ENCODE measurements at places on chromosomes 2 and 18.

DNA sequence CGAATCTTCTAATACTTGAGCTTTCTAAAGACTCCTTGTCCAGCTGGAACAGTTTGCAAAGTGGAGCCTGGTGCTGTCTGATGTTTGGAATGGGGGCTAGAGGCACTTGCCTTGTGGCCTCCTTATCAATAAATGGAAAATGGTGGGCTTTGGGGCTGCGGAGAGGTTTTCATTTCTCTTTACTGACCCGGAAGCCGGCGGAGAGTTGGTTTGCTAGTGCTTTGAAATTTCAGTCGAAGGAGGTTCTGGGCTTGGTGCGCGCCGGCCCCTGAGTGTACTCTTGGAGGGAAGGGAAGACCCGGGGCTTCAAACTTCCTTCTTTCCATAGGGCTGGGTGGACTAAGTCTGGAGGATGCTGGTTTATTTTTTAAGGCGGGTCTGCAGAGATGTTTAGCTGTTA lies 714 bp downstream of the RPIA start:
- DNase-seq = no peak

DNA sequence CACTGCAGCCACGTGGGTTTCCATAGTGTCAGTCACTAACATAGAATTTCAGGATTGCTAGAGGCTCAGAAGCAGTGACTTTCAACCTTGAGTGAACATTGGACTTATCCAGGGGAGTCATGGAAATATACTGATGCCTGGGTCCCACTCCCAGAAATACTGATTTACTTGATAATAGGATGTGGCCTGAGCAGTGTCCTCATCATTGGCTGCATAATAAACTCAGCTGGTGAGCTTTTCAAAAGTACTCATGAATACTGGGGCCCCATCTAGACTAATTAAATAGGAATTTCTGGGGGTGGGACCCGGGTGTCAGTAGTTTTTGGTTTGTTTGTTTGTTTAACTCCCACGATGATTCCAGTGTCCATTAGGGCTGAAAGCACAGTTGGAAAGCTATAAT lies 141.4 kb downstream of the COL4A4 start:
- no peak for DNase-seq

GRCh38 chr2:58866040-58866439 lies 624.9 kb upstream of the FANCL start:
- DNase-seq = no peak

GRCh38 chr18:45399643-45400042 lies 215.6 kb upstream of the SLC14A2 start:
- DNase-seq = no peak

DNA sequence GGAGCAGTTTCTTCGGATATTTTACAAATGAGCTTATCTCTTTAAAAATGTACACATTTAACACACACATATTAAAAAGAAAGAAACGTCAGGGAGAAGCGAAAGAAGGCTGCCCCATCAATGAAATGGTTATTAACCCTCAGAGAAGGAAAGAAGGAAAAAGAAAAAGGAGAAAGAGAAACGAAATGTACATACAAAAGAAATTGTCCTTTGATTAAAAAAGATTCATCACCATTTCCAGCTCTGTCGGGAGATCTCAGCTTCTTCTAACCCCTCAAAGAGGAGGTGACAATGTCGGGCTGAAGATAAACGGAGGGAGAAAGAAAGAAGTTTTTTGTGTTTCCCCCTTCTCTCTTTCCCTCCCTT lies 1.5 kb downstream of the IKZF2 start:
- DNase-seq = no peak

DNA sequence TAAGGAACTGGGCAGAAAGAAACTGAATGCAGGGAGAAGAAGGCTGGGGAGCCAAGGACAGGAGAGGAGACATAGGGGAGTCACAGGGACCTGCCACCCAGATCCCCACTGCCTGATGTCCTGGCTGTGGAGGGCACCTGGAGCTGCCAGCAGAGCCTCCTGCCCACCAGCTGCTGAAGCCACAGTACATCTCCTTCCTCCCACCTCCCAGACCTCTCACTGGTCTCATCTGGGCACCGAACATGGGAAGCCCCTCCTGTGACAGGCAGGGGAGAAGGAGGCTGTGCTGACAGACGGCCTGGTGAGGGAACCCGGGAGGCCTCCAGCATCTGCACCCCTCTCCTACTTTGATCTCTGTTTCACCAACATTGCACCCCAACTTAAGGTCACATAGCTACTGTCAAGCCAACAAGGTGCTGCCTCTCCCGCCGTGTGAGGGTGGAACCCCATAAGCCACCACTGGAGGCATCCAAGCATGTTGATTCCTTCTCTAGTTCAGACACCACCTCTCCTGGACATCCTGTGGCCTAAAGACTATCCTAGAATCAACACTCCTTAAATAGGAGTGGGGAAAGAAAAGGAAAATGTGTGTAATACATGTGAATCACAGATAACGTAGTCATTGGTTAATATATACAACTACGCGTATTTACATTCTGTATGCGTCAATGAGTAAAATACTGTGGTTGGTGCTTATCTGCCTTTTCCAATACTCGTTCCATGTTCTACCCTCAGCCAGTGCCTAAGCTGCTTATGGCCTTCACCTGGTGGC lies 3.5 kb upstream of the RNPEPL1 start:
- DNase-seq = no peak

GRCh38 chr2:123073956-123074355 lies 951.1 kb upstream of the CNTNAP5 start:
- no peak for DNase-seq

DNA sequence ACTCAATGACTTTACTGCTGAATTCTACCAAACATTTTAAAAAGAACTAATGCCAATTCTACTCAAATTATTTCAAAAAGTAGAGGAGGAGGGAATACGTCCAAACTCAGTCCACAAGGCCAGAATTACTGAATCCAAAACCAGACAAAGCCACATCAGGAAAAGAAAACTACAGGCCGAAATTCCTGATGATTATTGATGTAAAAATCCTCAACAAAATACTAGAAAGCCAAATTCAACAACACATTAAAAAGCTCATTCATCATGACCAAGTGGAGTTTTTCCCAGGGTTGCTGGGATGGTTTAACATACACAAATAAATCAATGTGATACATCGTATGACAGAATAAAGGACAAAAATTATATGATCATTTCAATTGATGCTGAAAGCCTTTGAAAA lies 103.9 kb upstream of the UBE2E3 start:
- DNase-seq = no peak

GRCh38 chr18:77130229-77131099 lies 2.1 kb downstream of the MBP start:
- no peak for DNase-seq

DNA sequence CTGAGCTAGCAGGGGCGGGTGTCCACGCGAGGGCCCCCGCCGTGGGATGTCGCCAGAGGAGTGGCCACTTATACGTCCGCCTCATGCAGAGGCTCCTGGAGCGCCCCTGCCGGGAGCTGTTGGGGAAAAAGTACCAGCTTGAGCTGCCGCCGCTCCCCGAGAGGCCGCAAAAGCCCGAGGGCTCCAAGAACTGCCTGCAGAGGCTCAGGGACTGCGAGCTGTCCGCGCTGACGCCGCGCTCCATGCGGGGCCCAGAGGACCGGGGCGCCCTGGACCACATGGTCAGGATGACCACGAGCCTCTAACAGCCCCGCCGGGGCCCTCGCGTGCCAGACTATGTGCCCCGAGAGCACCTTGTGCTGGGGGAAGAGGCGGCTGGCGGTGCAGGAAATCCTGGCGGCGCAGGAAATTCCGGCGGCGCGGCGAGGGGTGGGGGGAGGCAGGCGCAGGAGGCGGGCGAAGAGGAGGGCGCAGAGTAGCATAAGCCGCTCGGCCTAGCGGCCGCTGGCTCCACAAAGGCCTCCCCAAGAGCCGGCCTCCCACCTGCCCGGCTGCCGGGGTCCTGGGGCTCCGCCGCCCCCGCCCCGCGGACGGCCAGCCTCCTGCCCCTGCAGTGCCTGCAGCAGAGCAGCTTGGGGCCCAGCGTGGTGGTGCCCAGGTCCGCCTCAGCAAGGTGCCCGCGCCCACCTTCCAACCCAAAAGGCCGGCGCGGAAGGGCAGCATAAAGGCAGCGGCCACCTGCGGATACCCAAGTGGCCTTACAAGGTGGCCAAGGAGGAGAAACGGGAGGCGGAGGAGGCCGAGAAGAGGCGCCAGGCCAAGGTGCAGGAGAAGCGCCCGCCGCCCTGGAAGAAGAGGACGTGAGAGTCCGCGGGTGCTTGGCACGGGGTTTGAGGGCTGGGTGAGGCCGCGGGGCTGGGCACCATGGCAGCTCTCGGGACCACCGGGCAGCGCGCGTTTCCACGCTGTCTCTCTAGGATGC lies 42.1 kb upstream of the TRIM43B start:
- DNase-seq = peak; percentile 29

DNA sequence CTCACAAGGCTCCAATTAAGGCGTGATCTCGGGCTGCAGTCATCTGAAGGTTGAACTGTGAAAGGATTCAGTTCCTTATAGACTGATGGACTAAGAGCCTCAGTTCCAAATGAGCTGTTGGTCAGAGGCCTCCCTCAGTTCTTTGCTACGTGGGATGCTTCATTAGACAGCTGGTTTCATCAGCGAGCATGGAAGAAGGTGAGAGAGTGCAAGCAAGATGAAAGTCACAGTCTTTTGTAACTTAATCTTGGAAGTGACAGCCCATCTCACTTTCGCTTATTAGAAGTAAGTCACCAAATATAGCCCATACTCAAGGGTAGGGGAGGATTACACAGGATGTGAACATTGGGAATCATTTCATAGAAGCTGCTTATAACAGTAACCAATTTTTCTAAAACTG lies 26.8 kb downstream of the PPP1CB start:
- DNase-seq = no peak

GRCh38 chr2:176187899-176188773 lies at the start of gene HOXD1:
HOXD1 (plus strand) TSS chr2:176188668; CDS start chr2:176188802, 134 bp downstream.
- DNase-seq = no peak

DNA sequence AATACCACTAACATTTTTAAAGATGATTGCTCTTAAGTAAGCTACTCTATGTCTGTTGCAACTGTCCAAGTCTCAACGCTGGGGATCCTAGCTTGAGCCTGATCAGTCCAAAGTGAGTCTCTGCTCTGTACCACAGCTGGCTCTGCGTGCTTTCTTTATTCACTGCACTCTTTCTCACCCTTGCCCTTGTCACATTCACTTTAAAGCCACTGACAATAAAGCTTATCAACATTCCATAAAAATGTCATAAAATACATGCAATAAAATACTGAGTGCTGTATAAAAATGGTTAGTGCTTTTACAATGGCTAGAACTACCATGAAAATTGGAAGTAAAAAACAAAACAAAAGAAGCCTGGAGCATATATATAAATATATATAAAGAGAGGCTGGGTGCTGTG lies 45.5 kb upstream of the LRRTM4 start:
- DNase-seq = no peak

GRCh38 chr2:205834796-205835195 lies 152.5 kb downstream of the NRP2 start:
- no peak for DNase-seq

DNA sequence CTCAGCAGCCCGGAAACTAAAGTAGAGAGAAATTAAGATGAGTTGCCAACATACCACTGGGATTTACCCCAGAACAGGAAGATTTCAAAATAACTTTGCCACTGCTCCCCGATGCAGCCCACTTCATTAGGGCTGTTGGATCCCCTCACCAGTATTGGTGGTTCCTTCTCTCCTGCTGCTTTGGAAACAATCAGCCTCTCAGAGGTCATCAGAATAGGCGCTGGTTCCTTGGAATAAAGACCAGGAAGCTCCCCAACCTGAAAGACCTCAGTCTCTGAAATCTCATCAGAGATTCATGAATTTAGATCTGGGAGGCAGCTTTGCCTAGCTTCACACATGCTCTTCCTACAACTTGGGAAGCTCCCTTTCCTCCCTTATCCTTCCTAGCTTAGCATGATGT lies 332.4 kb downstream of the STK39 start:
- DNase-seq = no peak

GRCh38 chr18:6627645-6628044 lies 101.9 kb upstream of the ARHGAP28 start:
- no peak for DNase-seq

DNA sequence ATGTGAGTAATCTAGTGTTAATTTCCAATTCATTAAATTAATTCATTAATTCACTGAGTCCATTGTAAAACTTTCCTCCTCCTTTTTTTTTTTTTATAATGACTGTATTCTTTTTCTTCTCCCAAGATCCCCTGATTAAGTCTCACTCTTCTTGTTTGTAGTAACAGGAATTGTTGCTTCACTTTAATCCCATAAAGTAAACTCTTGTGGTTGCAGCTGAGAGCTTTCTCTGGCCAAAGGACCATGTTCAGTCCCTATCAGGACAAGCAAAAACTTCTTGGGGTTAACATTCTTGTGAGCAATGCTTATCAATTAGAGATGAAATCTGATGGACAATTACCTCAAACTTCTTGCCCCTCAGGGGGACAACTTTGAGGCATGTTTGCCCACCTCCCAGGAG lies 400.2 kb upstream of the SPHKAP start:
- no peak for DNase-seq

DNA sequence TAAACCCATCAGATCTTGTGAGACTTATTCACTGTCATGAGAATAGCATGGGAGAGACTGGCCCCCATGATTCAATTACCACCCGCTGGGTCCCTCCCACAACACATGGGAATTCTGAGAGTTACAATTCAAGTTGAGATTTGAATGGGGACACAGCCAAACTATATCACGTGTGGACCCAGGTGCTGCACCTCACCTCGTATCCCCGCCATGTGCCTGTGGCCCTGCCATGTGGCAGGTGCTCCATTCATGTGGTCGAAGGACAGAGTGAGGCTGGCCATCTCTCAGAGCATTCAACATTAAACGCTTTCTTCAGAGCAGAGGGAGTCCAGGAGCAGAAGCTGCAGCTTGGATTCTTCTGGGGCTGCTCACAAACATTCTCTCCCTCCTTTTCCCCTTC lies 32.3 kb downstream of the MROH2A start:
- no peak for DNase-seq

GRCh38 chr2:61287254-61287653 lies 125.3 kb downstream of the C2orf74 start:
- DNase-seq = no peak

GRCh38 chr18:21069468-21069867 lies 42.1 kb downstream of the ROCK1 start:
- DNase-seq = no peak

GRCh38 chr18:3114451-3114850 lies 101.5 kb upstream of the LPIN2 start:
- DNase-seq = no peak

- DNase-seq = no peak
Measured at GRCh38 chr2:168639441-168639898, 163.0 kb upstream of the NOSTRIN start.

DNA sequence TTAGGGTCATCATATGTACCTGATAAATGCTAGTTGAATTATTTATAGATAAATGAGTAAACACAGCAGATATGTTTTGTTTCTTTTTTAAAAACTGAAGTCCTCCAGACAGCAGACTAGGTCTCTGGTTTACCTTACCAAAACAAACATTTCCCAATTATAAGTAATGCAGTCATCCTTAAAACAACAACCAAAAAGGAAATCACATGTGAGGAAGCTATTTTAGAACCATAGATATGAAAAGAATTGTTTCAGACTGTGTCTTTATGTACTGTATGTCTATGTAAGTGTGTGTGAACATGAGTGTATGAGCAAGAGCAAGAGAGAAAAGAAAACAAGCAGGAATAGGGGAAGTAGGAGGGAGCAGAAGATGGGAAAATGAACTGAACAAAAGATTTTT lies 441.0 kb downstream of the CPS1 start:
- no peak for DNase-seq

- DNase-seq = no peak
Measured at GRCh38 chr18:76425146-76426131, 69.6 kb downstream of the ZNF516 start.

Data from HCT116 (cell line).